ENCODE measurements at places on chromosomes 11 and 22.

DNA sequence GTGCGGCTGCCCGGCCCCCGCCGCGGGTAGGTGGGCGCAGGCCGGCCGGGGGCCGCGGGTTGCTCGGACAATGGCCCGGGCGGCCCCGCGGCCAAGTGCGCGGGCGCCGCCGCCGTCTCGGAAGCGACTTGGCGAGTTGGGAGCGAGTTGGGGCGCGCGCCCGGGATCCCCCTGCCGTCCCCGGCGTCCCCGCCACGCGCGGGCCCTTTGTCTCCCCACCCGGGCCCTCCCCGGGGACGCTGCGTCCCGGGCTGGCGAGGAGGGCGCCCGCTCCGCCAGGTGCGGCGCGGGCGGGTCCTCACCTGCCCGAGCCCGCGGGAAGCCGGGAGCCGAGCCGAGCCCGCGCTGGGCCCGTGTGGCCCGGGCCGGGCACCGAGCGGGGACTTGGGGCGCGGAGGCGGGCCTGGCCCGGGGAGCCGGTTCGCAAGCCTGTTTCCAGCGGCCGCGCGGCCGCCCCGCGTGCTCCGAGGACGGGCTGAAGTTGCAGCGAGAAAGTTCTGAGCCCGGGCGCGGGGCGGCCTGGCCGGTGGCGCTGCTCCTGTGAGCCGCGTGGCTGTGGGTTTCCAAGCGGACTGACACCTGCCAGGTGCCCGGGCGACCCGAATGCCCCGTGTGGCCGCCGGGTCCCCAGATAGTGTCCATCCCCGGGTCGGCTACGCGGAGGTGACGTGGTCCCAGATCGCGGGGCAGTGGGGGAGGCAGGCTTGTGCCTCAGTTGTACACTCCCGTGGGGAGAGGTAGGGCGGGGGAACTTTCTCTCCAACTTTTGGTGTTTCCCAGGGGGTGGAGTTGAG is 586 bp downstream of the LRP5 start:
- DNase-seq: no peak

GRCh38 chr22:40042312-40042711 is 47.6 kb downstream of the FAM83F start:
- no peak for DNase-seq

DNA sequence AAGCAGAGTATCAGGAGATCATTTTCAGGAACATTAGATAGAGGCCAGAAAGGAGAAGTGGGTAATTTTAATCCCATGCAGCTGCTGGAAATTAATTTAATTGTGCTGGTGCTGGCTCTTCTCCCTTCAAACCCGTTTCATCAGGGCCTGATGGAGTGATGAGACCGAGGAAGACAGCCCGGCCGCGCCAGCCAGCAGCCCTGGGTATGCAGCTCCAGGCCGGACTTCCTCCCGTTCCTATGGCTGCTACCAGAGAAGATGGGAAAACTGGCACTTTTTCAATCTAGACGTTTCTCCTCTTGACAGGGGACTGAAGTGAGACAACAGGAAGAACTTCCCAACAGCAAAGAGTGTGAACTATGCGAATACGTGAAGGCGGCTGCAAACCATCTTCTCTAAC is 24.6 kb upstream of the ZBTB16 start:
- DNase-seq: no peak

DNA sequence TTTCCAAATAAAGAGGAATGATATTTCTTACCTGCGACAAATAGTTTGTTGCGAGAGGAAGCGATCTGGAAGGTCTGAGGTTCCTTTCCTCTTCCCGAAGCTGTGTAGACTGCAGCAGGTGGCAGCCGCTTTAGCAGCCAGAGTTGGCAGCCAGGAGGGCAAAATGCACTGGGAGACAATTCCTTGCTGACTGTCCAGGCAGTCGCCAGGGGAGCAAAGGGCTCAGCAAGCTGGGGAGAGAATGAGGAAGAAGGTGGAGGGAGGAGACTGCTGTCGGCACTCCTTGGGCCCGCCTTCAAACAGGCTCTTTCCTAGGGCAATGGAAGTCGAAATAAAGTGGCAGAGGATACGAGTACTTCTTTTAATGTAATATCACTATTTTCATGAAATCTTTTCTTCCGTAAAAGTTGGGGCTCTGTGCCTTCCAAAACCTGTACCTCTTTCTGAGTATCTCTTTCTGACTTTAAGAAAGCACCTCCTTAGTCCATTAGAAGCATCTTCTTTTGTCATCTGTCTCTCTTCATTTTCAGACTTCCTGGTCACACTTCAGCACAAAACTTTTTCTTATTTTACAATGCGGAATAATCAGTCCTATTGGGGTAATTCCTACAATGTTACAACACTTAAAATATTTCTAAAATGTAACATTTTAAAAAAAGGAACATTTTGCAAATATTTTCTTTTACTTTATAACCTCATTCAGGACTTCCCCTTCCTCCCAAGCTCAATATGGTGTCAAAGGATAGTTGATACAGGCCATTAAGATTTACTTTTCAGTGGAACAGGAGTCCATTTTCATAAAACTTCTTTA is at the start of gene IL18:
Gene IL18 (minus strand): TSS at position 220 of the 811 bp plus-strand sequence. CDS start 9,041 bp downstream, outside the sequence.
- DNase-seq: no peak

DNA sequence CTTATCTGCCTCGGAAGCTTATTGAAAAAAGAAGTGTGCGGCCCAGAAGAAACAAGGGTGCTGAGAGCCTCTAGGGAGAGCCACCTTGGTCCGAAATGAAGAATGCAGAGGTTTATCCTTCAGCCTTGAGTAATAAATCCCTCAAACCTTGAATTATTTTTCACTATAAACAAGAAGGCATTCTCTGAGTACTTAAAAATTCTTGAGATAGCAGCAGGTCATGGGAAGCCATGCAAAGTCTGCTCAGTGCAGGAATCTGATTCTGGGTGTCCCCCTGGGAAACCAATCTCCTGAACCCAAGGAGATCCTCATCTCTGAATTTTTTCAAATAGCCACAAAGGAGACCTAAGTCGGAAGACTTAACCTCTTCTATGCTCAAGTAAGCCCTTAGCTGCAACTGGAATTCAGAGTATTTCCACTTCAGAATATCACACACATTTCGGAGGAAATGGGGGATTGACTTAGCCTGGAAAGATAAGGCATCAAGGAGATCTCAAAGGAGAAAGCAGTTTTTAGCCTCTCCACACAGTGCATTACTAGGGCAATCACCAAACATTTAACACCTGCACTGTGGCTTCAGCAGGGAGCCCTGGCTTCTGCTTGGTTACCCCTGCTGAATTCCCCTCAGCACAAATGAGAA is 365.0 kb downstream of the ETS1 start:
- no peak for DNase-seq

DNA sequence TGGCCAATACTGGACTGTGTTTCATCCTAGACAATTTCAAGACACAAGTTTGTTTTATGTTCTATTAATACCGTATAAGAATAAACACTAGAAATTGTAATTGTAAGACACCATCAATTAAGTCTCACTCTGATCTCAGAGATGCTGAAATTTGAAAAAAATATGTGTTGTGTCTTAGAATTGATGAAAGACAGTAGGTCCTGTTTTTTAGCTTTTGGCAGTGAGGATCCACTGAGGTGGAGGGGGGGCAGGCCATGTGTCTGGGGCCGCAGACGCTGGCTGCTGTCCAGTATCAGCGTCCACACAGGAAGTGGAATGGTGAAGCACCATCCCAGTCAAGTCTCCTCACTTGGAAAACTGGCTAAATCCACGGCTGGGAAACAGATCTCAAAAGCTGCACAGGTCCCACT is 22.5 kb upstream of the ALG8 start:
- no peak for DNase-seq

All from CD4-positive, alpha-beta T cell treated with Interleukin-17A for 1 hour (primary cell).